Memory B cell (primary cell): ENCODE measurements at places on chromosomes 6 and 20.

DNA sequence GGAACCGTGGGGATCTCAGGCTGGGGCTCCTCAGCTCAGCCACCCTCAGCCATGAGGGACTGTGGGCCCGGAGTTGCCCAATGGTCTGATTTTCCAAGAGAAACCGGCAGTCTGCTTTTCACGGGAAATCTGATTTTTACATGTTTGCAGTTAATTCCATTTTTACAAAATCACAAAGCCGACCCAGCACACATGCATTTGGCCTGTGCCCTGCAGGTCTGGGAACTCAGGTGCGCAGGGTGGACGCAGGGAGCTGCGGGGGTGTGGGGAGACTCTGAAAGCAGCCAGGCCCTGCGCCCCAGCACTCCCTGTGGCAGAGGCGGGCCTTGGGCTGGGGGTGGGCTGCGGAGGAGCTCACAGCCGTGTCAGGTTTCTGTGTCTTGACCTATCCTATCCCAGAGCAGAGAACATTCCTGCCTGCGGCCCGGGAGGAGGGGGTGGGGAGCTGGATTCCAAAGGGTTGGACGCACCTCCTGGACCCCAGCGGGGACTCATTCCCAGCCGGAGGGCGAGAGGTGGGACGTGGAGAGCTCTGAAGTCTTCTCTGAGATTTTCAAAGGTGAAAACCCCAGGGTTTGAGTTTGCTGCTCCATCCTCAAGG is 60.6 kb downstream of the ADNP start:
- H3K36me3 ChIP-seq = peaks cover 8% of the 10 kb centered on the region
- H3K4me1 ChIP-seq = peaks cover 8% of the 10 kb centered on the region
- no peaks in the 10 kb centered on the region for H3K27me3 ChIP-seq
- no peak overlapping the region for H3K27ac ChIP-seq
- DNase-seq = no peak
- no peak overlapping the region for H3K4me3 ChIP-seq

DNA sequence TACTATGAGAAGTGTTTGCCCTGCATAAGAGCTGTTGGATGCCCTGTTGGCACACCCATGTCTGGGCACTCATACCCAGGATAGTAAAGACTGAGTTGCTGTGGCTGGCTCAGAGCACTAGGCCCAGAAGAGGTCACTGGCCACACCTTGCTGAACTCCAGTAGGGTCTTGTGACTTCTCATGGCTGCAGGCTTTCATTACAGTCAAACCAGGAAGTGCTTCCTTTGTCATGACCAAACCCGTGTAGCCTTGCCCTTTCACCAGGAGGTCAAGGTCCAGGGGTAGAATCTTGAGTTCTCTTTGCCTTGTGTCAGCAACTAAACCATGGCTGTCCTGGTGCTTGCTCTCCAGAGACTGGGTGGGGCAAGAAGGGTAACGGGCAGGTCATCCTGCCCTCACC is 49.5 kb downstream of the CD164 start:
- H3K4me3 ChIP-seq = no peak overlapping the region
- peaks cover 2% of the 10 kb centered on the region for H3K36me3 ChIP-seq
- peaks cover 4% of the 10 kb centered on the region for H3K4me1 ChIP-seq
- H3K27me3 ChIP-seq = no peaks in the 10 kb centered on the region
- no peak for DNase-seq

DNA sequence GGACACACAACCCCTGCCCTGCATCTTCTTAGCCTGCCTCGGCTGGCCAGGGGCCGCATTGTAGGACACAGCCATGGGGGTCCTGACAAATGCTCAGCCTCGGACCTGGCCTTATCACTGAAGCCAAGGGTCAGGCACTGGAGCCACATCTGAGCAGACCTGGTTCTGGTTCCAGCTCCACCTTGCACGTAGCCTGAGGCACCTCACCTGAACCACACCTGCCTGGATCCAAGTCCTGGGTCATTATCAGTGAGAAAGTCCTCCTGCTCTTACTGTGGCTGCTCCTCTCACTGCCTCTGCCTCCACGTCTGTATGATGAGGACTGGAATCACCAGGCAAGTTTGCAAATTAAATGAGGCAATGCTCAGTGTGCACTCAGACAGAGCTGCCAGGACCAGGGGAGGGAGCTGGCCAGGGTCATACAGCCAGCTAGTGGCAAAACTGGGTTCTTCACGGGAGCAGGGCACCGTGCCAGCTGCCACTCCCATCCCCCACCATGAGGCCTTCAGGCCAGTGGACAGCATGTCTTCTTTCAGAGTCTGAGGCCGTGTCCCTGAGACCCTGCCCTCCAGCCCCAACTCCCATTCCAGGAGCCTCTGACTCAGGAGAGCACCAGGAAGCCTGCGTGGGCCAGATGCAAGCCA is 40.2 kb downstream of the MRPL14 start:
- H3K36me3 ChIP-seq = no peaks in the 10 kb centered on the region
- no peaks in the 10 kb centered on the region for H3K4me1 ChIP-seq
- no peak overlapping the region for H3K4me3 ChIP-seq
- no peak overlapping the region for H3K27ac ChIP-seq
- no peak for DNase-seq
- no peaks in the 10 kb centered on the region for H3K27me3 ChIP-seq

DNA sequence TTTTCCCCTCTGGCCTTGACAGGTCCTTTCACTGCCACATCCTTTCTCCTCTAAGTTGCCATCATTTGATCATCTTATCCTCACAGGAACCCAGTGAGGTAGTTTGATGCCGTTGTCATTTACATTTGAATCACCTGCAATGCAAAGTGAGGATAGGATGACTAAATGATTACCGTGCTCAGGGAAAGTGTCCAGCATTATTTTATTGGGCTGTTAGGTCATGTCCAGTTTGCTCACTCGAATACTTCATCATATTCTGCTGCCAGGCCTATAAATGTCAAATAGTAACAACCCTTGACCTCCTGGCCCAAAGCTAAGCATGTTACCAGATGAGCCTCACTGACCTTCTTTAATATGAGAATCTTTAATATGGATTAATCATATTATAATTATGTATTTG is 1068.7 kb upstream of the FLRT3 start:
- H3K27ac ChIP-seq = no peak overlapping the region
- H3K4me1 ChIP-seq = no peaks in the 10 kb centered on the region
- no peaks in the 10 kb centered on the region for H3K27me3 ChIP-seq

DNA sequence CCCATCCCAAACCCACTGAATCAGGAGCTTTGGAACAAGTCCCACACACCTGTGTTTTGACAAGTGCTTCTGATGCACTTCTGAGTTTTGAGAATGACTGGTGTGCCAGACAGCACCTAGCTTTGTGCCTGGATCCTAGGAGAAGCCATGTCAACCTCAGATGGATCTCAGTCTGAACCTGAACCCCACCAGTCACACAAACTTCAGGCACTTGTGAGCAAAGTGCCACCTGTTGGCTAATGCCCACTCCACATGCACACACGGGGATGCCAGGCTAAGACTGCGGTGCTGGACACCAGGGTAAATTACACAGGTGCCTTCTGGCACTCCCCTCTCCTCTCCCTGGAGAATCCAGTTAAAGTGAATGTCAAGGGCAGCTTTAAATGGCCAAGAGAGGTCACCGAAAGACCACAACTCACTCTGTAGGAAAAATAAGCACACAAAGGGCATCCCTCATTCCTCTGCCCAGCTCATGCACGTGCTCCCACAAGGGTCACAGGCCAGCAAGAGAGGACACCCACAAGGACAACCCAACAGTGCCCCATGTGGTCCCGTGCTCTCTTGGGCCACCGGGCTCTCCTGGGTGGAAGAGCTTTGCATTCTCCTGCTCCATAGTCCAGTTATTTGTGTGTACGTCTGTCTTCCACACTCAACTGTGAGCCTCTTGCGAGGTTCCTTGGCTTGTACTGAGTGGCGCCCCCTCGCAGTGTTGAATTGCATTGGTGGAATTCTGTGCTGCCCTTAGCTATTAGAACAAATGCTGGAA is 45.6 kb downstream of the TAF8 start:
- no peak for DNase-seq
- H3K4me1 ChIP-seq = no peaks in the 10 kb centered on the region
- no peak overlapping the region for H3K4me3 ChIP-seq

GRCh38 chr20:9301129-9302090 is 213.0 kb upstream of the LAMP5 start:
- DNase-seq = no peak
- H3K4me1 ChIP-seq = no peaks in the 10 kb centered on the region
- no peak overlapping the region for H3K27ac ChIP-seq
- no peaks in the 10 kb centered on the region for H3K27me3 ChIP-seq
